ENCODE measurements at places on chromosomes 4 and X.

DNA sequence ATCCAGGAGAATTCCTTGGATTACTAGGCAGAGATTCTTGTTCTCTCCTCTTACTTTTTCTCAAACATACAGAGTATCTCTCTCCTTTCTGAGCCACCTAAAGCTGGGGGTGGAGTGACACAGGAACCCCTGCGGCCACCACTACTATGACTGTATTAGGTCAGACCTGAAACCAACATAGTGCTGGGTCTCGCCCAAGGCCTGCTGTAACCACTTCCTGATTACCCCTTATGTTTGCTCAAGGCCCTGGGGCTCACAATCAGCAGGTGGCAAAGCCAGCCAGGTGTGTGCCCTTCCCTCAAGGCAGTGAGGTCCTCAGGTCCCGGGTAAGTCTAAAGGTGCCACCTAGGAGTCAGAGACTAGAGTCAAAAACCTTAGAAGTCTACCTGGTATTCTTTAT, 166.4 kb downstream of the PARM1 start:
- no peak for DNase-seq

DNA sequence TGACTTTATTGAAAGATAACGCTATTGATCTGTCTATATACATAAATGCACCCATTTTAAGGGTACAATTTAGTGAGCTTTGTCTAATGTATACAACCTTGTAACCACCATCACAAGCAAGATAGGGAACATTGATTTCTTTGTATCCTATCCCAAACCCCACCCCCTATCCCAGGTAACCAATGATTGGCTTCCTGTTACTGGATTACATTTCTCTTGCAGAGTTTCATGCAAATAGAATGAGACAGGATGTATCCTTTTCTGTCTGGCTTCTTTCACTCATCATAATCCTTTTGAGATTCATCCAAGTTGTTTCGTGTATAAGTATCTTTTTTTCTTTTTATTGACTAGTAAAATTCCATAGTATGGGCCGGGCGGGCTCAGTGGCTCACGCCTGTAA, 1.6 kb upstream of the GRIPAP1 start:
- no peak for DNase-seq

DNA sequence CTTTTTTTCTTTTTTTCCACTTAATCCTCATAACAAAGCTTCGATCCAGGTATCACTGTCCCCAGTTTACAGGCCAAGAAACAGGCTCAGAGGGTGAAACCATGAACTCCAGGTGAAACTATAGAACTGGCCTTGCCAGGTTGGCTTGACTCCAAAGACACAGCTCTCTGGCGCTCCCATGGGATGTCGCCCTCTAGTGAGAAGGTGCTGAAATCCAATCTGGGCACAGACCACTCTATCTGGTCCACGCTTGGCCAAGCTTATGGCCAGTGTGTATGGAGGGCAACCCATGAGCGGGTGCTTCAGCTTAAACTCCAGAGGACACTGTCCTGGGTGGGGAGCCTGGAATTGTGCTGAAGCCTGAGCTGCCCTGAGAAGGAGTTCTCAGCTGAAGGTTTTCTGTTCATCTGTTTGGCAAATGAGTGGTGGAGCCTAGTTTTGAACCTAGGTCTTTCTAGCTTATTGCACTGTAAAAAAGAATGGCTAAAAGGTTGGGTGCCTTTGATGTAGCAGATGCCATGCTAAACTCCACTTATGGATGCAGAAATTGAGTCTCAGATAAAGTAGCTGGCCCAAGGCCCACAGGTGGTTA, 70.5 kb downstream of the SEL1L3 start:
- DNase-seq = no peak

DNA sequence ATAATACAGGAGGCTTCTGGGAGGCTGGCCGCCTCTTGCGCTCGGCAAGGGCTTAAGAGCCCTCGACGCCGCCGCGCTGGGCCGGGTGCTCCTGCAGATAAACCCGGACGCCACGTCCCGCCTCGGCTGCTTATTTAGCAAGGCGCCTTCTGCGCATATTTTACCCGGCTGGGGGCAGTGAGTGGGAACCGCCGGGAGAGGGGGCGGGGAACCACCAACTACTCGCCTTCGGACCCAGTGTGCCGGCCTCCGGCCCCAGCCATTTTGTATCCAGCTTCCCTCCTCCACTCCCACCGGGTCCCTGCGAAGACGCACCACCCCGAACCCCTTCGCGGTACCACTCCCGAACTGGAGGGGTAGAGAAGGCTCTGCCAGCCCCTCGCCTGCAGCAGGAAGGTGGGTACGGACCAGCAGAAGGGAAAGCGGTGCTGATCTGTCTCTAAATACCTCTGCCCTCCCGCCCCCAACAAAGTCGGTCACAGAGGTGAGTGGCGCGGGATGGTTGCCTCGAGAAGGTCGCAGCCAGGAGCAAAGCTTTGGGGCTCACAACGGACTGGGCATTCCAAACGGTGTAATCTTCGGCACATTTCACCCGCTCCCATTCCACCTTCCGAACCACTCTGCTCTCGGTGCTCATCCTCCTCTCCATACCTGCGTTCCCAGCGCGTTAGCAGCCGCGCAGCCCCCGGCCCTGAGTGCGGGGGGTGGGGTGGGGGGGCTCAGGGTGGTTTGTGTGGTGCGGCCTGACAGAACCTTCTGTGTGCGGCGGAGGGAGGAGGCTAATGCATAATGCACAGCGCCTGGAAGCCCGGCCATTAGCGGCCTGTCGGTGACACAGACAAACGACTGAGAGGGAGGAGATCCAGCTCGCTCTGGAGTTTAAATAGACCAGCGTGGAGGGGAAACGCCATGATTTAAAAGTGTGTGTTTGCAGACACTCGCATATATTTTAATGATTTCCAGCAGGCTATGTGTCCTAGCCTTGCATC, 4.9 kb upstream of the BCOR start:
- DNase-seq = no peak

DNA sequence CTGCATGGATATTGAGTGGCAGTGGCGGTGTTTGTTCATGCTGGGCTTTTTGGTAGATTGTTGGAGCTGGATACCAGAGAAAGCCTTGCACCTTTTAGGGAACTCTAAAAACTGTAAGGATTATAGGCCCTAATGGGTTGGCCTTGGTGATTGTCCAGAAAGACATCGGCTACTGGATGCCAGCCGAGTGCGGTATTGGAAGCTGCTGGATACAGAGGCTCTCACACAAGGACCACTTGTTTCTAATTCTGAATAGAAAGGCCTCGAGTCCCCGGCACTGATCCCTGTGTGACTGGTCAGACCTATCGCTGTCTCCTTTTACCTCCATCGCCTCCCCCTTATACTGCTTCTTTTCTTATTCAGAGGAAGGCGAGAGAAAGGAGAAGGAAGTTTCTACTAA, 27.3 kb upstream of the SCOC start:
- no peak for DNase-seq

- DNase-seq = no peak
Observed at GRCh38 chrX:121103381-121103780, 56.0 kb downstream of the GLUD2 start.

DNA sequence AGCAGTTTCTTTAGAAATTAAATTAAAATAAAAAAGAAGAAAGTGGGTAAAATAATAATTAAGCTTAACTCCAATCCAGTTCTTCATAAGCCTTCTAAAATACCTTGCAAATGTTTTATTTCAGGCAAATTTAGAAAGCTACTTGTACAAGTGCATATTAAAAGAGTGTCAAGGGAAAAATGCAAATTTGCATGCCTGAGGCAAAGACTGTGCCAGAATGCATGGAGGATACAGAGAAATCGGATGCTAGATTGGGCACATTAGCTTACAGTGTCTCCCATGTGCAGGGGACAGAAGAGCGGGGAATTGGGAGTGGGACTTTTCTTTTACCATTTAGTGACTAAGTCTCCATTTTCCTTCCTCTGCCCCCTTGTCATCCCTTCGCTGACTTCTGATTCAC, 173.0 kb upstream of the NWD2 start:
- DNase-seq = no peak

DNA sequence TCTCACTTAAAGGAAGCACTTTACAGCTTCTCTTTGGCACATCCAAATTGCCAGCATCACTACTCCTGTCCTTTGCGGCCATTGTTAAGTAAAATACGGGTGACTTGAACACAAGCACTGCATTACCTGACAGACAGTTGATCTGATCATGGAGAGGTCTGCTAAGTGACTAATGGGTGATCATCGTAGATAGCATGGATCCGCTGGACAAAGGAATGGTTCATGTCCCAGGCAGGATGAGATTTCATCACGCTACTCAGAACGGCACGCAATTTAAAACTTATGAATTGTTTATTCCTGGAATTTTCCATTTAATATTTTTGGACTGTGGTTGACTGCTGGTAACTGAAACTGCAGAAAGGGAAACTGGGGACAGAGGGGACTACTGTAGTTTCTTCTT, 94.1 kb downstream of the NEUROG2 start:
- no peak for DNase-seq

DNA sequence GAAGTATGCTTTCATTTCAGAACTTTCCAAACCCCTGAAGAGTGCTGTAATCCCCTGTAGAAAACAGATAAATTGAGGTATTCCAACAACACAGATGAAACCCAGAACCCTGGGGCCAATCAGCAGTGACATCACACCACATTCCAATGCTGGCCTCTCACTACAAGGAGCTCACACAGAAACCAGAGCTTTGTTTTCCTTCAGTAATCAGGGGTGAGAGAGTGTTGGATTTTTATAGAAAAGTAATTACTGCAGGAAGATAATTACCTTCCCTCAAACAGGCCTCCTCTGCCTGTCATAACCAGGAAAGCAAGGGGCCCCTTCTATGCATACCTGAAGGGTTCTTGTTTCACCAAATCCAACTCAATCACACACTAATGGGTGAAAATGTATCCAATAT, 246.2 kb downstream of the SCFD2 start:
- DNase-seq = no peak

GRCh38 chr4:41160012-41160789, 54.1 kb downstream of the APBB2 start:
- DNase-seq = no peak

- DNase-seq = no peak
Observed at GRCh38 chrX:38862100-38862499, 60.8 kb downstream of the MID1IP1 start.

DNA sequence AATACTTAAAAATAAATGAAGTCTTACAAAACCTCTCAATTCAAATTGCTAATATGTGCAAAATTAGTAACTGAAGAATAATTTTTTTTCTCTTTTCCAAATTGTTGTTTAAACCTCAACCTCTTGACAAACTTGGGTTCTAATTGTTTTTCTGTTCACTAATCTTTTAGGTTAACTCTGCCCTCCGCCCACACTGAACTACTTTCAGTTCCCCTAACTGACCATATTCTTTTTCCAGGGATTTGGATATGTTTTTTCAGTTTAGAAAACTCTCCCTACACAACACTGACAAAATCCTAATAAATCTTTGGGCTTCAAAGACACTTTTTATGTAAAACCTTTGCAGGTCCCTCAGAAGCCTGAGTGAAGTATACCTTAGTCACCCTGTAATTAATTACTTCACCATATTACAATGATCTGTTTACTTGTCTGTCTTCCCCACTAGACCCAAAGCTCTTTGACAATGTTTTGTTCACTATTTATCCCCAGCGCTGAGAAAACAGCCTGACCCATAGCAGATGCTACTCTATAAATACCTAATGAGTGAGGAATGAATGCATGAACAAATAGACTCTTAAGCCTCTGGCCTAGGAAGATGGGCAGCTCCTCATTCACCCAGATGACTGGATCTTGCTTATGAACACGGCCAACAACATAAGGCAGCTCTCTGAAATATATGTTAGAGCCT, 134.9 kb downstream of the MAML3 start:
- DNase-seq = no peak

- peak; percentile 1 for DNase-seq
Observed at GRCh38 chrX:106481341-106481740, 130.4 kb upstream of the RADX start.

- no peak for DNase-seq
Observed at GRCh38 chr4:41752081-41752836, 3.7 kb upstream of the PHOX2B start.

DNA sequence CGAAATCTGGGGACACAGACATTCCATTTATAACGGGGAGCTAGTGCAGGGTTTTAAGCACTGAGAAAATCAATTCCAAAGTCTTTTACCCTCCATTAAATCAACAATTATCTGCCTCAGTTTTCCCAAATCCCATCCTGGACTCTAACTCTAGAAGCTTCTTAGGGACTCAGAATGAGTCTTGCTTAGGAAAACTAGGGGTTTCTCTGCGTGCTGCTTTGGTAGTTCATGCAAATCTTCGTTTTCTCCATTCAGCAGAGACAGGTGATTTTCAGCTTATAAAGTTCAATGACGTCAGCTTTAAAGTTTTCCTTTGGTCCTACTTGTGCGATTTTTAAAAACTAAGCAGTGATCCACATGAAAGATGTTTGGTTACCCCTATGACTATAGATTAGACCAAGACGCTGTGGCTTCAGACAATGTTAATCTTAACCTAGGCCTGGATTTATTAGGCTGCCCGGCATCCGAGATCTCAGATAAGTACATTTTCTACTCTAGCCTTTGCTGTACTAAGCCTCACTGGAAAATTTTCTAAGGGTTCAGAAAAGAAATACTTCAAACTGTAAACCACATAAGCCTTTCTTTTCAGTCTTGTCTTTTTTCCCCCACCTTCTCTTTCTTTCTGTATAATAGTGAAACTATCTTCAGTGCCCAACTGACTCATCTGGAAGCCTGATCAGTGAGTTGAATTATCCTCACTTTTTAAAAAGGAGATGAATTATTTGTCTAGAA, 121.4 kb upstream of the GATB start:
- no peak for DNase-seq

GRCh38 chr4:126221282-126221681, 906.5 kb downstream of the FAT4 start:
- DNase-seq = no peak

DNA sequence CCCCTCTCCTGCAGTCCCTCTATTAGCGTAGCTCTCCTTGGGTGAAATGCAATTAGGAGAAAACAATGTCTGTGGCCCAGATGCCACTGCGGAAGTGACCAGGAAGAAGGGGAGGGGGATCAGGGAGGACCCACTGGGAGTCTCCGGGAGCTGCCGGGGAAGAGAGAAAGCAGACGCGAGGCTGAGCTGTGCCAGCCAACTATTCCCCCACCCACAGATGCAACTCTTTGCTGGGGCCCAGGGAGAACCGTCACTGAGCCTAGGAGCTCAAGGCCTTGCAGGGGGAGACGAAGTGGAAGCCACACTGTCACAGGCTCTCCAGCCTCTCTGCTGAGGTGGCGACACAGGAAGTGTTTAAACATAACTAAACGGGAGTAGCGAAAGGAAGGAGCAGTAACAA, 149.2 kb downstream of the BCOR start:
- no peak for DNase-seq

- no peak for DNase-seq
Observed at GRCh38 chr4:166169111-166169510, 296.1 kb downstream of the TLL1 start.

- no peak for DNase-seq
Observed at GRCh38 chr4:57220734-57221133, 110.5 kb upstream of the IGFBP7 start.

DNA sequence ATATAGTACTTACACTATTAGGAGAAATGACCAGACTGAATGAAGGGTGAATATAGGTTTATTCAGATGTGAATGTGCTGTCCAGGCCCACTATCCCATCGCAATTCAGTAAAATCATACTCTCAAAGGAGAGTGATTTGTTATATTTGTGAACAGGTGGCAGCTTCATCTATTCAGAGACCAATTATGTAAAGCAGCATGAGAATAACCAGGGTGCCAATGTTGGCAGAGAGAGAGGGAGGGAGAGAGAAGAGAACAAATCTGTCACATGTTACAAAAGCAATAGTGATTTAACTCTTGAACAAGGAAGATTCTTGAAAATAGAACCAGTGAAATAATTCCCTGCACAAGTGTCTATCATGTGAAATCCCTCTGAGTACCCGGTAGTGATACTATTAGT, 38.9 kb upstream of the TLL1 start:
- DNase-seq = no peak

- DNase-seq = no peak
Observed at GRCh38 chr4:2436301-2436700, 17.5 kb downstream of the CFAP99 start.

GRCh38 chrX:109384699-109385098, 97.2 kb downstream of the GUCY2F start:
- DNase-seq = no peak

Measured in activated CD4-positive, CD25-positive, alpha-beta regulatory T cell (primary cell).